ENCODE measurements at places on chromosomes 4 and X.

- no peak for DNase-seq
These were observed 74.9 kb upstream of the SCML1 start for GRCh38 chrX:17662391-17662790.

GRCh38 chrX:39759526-39760224, 338.1 kb downstream of the BCOR start:
- no peak for DNase-seq

GRCh38 chrX:39750848-39751247, 346.9 kb downstream of the BCOR start:
- no peak for DNase-seq

GRCh38 chr4:106803083-106803482, 233.0 kb downstream of the DKK2 start:
- no peak for DNase-seq

GRCh38 chrX:2517055-2517454, 16.3 kb upstream of the DHRSX start:
- no peak for DNase-seq

- peak; percentile 87 for DNase-seq
These were observed 28.2 kb downstream of the NSD2 start for GRCh38 chr4:1899149-1900086.

DNA sequence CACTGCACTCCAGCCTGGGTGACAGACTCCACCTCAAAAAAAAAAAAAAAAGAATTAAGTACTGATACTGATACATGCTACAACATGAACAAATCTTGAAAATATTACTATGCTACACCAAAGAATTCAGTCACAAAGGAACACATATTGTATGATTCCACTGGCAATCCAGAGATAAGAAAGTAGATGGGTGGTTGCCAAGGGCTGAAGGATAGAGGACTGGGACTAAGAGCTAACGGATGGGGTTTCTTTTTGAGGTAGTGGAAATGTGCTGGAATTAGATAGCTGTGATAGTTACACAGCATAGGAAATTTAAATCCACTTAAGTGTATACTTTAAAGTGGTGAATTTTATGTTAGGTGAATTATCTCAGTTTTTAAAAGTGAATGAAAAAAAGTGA, 12.5 kb downstream of the ATP11C start:
- DNase-seq = no peak

DNA sequence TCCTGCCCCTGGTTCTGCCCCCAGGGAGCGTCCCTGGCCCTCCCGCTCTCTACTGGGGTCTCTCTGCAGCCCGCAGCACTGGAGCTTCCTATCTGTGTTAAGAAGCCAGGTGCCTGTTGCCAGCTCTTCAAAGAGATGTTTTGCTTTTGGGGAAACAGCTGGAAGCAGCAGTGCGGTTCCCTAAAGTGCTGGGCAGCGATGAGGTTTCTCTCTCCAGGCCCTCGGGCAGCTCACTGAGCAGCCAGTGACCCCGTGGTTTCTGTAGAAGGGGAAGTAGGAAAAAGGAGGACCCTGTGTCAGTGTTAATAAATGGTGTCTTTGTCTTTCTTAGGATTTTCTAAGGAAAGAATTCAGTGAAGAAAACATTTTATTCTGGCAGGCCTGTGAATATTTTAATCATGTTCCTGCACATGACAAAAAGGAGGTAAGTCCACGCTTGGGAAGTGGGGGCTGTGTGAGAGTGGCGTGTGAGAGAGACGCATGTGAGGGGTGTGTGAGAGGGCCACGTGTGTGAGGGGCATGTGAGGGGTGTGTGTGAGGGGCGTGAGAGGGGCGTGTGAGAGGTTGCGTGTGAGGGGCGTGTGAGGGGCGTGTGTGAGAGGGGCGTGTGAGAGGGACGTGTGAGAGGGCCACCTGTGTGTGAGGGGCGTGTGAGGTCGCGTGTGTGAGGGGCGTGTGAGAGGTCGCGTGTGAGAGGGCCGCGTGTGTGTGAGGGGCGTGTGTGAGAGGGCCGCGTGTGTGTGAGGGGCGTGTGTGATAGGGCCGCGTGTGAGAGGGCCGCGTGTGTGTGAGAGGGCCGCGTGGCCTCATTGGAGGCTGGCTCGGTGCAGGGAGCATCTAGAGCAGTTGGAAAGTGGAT, 27.1 kb upstream of the HGFAC start:
- no peak for DNase-seq

DNA sequence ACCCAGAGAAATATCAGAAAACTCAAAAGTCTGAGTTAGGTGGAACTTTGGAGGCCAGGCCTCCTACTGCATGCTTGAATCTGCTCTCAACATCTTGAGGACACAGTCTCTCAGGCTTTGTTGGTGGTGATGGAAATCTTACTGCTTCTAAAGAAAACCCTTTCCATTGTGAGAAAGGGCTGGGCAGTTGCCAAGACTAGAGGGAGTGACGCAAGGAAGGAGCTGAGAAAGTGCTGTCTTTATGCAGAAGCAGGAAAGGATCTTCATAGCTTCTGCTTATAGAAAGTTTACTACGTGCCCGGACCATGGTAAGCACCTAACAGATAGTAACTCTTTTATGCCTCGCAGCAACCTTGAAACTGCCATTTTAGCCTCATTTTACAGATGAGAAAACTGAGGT, 2.4 kb upstream of the CRMP1 start:
- no peak for DNase-seq

GRCh38 chrX:68087526-68087925, 345.8 kb downstream of the OPHN1 start:
- DNase-seq = no peak

GRCh38 chrX:150143721-150144440, 205.6 kb upstream of the EOLA2 start:
- no peak for DNase-seq

GRCh38 chrX:131802836-131803626, 220.1 kb upstream of the STK26 start:
- peak; percentile 20 for DNase-seq

- no peak for DNase-seq
These were observed 30.3 kb downstream of the UCHL1 start for GRCh38 chr4:41287005-41287404.

DNA sequence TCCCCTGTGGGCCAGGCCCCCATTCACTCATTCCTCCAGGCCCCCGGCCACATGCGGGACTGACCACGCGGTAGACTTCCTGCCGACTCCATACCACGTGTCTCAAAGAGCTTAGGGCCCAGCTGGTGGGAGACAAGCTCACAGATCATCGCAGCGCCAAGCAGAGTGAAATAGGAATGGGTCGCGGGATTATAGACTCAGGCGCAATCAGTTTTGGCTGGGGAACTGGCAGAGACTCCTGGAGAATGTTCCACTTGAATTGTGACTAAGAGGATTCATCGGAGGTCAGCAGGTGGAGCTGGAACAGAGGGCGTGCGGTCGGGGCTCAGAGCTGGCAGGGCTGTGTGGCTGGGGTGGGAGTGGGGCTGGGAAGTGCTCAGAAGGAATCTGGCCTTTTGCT, 15.6 kb downstream of the ATP2B3 start:
- no peak for DNase-seq
